Calu3 (cell line): ENCODE measurements at places on chromosomes 5 and 9. TPM values are rescaled to one million over a fixed set of nuclear protein-coding genes. Genes with fewer than 3 reads are reported as not detected.

GRCh38 chr9:71820403-71820921 is 52.1 kb upstream of the CEMIP2 start:
- no peaks in the 10 kb centered on the region for H3K27me3 ChIP-seq
- H3K4me1 ChIP-seq: peaks cover 27% of the 10 kb centered on the region
- H3K27ac ChIP-seq: no peak overlapping the region
- H3K36me3 ChIP-seq: no peaks in the 10 kb centered on the region
- no peak overlapping the region for H3K4me3 ChIP-seq
- DNase-seq: no peak

DNA sequence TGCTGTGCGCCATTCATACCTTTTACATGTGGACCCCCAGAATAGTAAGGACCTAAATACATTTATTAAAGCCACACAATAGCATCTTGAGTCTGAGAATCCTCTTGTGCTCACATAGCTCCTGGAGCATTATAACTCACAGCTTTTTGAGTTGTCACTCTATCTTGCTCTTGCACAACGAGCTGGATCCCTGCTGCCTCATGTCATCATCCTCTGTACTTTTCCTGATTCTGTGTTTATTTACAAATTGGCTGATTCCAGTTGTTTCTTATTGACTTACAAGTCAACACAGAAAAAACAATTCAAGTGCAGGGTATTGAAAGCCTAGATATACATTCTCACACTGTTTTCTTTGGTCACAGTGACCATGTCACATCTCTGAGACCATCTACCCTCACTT is 112.9 kb downstream of the SLC1A3 start:
- no peak for DNase-seq
- H3K4me1 ChIP-seq: peaks cover 8% of the 10 kb centered on the region
- H3K36me3 ChIP-seq: no peaks in the 10 kb centered on the region

GRCh38 chr5:75616971-75617621 is 5.8 kb downstream of the ANKDD1B start:
- no peak overlapping the region for H3K27ac ChIP-seq
- H3K4me3 ChIP-seq: no peak overlapping the region
- H3K36me3 ChIP-seq: no peaks in the 10 kb centered on the region
- H3K27me3 ChIP-seq: no peaks in the 10 kb centered on the region

DNA sequence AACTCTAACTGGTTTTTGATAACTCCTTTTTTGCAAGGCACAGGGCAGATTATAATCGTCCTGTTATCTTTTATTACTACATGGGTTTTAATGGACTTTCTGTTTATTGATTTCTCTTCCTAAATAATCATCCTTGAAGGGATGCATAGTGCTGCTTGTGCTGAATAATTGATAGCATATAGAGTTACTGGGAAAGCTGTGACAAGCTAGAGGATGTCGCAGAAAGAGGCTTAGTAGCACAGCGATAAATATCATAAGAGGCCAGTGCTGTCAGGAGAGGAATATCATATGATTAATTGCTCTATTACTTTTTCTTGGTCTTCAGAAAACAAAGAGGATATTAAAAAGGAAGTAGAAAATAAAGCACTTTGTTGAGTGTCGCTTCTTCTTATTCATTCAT is 1007.1 kb upstream of the ACO1 start:
- no peak overlapping the region for H3K27ac ChIP-seq
- H3K4me1 ChIP-seq: no peaks in the 10 kb centered on the region
- H3K27me3 ChIP-seq: no peaks in the 10 kb centered on the region

- H3K36me3 ChIP-seq: no peaks in the 10 kb centered on the region
- no peak overlapping the region for H3K27ac ChIP-seq
- no peaks in the 10 kb centered on the region for H3K27me3 ChIP-seq
- peaks cover 9% of the 10 kb centered on the region for H3K4me1 ChIP-seq
These were observed 77.0 kb downstream of the ANKRD55 start for GRCh38 chr5:56155992-56156584.

GRCh38 chr5:143174714-143175398 is 228.6 kb downstream of the NR3C1 start:
- H3K4me1 ChIP-seq: peaks cover 9% of the 10 kb centered on the region
- H3K27ac ChIP-seq: no peak overlapping the region
- H3K27me3 ChIP-seq: no peaks in the 10 kb centered on the region
- H3K4me3 ChIP-seq: no peak overlapping the region

DNA sequence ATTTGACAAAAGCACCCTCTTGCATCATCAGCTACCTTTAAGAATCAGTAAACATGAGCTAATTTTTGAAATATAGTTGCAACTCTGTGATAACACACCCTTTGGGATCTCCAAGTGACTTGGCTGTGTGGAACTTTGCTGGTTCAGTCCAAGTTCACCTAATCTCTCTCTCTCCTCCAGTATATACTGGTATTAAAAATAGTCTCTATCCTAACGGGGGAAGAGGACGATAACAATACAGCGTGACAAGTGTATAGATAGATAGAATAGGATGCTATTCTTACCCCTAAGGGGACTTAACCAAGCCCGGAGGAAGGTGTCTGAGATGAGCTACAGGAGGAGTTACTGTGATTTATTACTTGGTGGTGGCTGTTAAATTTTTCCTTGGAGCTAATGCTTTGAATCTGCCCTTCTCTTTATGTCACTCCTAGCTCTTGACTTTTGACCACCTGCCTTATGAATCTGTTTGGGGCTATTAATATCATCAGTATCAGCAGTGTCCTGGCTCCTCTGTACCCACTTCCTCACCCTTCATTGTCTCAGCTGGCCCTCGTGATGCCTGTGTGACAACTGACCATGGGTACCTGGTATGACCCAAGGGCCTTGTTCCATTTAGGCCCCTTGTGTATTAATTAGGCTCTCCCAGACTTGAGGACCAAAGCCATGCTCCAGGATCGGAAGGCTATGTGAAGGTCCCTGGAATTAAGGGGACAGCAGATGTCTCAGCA is 223.9 kb downstream of the SREK1 start:
- no peaks in the 10 kb centered on the region for H3K4me1 ChIP-seq
- H3K27ac ChIP-seq: no peak overlapping the region
- H3K27me3 ChIP-seq: peaks cover 92% of the 10 kb centered on the region

GRCh38 chr5:162503796-162504195 is 436.2 kb downstream of the GABRG2 start:
- no peaks in the 10 kb centered on the region for H3K4me1 ChIP-seq
- no peaks in the 10 kb centered on the region for H3K36me3 ChIP-seq
- no peaks in the 10 kb centered on the region for H3K27me3 ChIP-seq
- H3K27ac ChIP-seq: no peak overlapping the region
- H3K4me3 ChIP-seq: no peak overlapping the region

DNA sequence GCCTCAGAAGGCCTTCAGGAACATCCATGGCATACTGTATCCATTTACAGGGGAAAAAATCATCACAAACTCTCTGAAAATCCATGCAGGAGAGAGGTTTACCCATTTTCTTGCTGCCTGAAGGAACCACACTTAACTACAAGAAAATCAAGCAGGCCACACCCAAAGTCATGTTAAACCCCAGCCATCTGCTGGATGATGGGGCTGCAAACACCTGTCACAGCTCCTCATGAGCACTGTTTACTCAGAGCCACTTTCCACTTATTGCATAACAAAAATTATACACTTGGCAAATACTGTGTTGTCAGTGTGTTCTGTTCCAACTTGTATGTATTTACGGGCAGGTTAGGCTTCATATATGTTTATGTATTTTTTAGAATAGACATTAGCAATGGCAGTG is 35.8 kb downstream of the PPIC start:
- no peak overlapping the region for H3K4me3 ChIP-seq
- H3K27me3 ChIP-seq: no peaks in the 10 kb centered on the region
- no peaks in the 10 kb centered on the region for H3K4me1 ChIP-seq
- no peak overlapping the region for H3K27ac ChIP-seq

DNA sequence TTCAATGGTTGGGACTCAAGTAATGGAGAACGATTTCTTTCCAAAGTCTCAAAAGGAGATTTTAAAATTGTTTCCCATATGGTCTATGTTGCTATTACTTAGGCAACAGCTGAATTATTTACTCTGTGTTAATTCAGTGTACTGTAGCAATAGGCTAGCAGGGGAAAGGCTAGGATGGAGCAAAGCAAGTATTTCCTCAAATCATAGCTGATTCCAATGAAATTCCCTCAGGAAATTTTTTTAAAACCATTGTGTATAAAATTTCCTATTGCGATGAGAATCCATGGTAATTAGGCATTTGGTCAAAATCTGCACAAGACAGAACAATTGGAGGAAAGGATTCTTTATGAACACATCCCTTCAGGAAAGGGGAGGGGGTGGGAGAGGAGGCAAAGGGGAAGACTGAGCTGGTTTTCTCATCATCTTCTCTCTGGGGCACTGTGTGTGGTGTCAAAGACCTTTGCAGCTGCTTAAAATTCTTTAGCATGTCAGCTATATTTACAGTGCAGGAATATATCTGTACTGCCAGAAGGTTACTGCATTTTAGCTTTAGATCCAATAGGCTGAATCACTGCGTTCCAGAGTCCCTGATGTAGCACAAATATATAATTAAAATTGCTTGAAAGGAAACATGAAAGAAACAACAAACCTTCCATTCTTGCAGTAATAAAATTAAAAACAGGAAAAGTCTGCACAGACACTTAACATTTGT is 95.3 kb downstream of the ZNF608 start:
- H3K36me3 ChIP-seq: peaks cover 22% of the 10 kb centered on the region
- no peak for DNase-seq
- peaks cover 60% of the 10 kb centered on the region for H3K4me1 ChIP-seq
- peak overlapping the region; percentile 83 for H3K27ac ChIP-seq
- H3K27me3 ChIP-seq: no peaks in the 10 kb centered on the region
- H3K4me3 ChIP-seq: peak overlapping the region; percentile 92

GRCh38 chr9:105967797-105968196 is 273.5 kb downstream of the TMEM38B start:
- H3K27me3 ChIP-seq: no peaks in the 10 kb centered on the region
- H3K36me3 ChIP-seq: no peaks in the 10 kb centered on the region
- H3K27ac ChIP-seq: no peak overlapping the region
- DNase-seq: no peak
- no peak overlapping the region for H3K4me3 ChIP-seq
- H3K4me1 ChIP-seq: no peaks in the 10 kb centered on the region

- no peaks in the 10 kb centered on the region for H3K4me1 ChIP-seq
- no peaks in the 10 kb centered on the region for H3K27me3 ChIP-seq
- no peak overlapping the region for H3K4me3 ChIP-seq
- H3K36me3 ChIP-seq: peaks cover 5% of the 10 kb centered on the region
- DNase-seq: no peak
These were observed 286.1 kb upstream of the IRX1 start for GRCh38 chr5:3309538-3309937.

GRCh38 chr9:122302237-122303093 is 37.8 kb downstream of the MRRF start:
- H3K36me3 ChIP-seq: peaks cover 9% of the 10 kb centered on the region
- no peaks in the 10 kb centered on the region for H3K27me3 ChIP-seq
- H3K4me1 ChIP-seq: peaks cover 14% of the 10 kb centered on the region
- no peak overlapping the region for H3K27ac ChIP-seq
- no peak overlapping the region for H3K4me3 ChIP-seq
- DNase-seq: no peak

DNA sequence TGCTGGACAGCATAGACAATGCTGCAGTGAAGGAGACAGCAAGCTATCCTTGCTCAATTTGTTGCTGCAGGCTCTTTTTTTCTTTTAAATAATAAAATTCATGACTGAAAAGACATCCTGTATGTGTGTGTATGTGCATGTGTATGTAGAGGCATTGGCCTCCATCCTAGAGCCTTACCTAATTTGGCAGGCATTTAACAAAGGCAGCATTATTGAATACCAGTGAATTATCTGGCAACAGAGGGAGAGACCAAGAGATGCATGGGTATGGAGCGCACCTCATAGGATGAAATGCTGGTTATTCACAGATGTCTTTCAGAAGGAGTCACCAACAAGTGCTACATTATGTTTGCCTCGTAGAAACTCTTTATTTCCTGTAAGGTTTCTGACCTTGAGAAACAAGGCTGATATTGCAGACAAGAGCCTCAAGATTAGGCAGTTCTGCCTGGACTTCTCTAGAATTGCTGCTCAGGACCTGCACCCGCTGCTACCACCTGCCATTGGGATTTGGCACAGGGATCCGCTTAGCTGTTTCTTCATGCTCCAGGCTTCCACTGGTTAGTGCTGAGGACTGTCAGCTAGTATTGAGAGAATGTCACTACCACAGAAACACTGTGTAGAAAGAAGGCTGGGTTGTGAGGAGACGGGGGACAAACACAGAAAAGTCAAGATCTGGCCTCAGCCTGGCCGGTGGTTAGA is 247.7 kb upstream of the RFX3 start:
- DNase-seq: no peak
- H3K4me3 ChIP-seq: no peak overlapping the region
- H3K27me3 ChIP-seq: no peaks in the 10 kb centered on the region
- H3K36me3 ChIP-seq: no peaks in the 10 kb centered on the region

DNA sequence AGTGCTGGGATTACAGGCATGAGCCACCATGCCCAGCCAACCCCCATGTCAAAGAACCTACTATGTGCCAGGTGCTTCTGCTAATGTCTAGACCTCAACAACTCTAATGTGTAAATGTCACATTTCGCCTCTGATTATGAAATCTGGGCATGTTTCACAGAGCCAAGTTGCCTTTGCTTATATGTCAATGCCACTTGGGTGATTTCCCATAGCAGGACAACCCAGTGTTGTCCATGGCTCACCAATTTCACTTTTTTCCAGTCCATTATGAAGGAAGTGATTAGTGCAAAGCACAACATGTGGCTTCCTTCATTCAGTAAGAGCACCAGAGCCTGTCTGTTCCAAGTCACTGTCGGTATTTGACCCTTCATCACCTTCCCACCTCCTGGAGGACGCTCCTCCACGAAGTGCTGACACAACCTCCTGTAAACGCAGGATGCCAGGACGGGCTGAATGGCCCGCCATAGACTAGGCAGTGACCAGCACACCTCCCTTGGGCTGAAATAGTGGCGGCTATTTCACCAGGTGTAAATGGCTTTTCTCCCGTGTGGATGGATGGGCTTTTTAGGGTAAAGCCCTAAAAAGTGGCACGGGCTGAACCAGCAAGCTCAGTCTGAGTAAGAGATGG is 962 bp upstream of the PKN3 start:
- no peaks in the 10 kb centered on the region for H3K4me1 ChIP-seq
- H3K4me3 ChIP-seq: no peak overlapping the region
- no peak overlapping the region for H3K27ac ChIP-seq
- no peaks in the 10 kb centered on the region for H3K27me3 ChIP-seq
- H3K36me3 ChIP-seq: peaks cover 24% of the 10 kb centered on the region

DNA sequence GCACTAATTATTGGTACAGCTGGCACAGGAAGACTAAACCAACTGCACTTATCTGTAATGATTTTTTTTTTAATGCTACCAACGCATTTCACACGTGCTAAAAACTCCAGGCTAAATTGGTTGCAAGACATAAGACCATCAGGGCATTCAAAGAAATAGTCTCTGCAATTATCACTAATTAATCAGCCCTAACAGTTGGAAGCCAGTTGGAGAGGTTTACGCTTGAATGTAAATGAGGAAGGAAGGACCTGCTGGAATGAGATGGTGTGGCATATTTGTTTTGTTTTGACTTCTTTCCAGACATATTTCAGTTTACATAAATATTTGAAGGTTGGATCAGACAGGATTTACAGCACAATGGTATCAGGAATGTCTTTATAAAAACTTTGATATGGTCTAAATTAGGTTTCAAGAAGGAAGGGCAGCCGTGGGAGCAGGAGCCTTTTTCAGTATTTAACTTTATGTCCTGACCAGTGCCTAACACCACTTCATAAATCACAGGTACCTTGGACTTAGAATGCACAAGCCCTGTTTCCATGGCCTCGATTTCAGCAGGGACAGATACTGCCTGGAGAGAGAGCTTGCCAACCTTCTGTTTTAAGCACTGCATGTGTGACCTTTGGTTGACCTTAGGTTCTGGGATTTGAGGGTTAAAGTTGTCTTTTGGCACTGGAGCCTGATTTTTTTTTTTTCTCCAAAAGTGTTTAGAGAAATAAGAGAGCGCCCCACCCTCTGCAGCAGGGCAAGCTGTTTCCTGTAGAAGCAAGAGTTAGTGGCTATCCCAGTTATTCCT is 199.8 kb upstream of the MAP3K1 start:
- no peak overlapping the region for H3K4me3 ChIP-seq
- no peaks in the 10 kb centered on the region for H3K36me3 ChIP-seq
- DNase-seq: no peak

INSL6 gene
- total RNA-seq: not detected in 2 replicates

IFNA21 gene
- total RNA-seq: not detected in 2 replicates

PAEP gene
- 0.45 TPM in 1 of 2 replicates, not detected in the other for total RNA-seq

MLANA gene
- total RNA-seq: not detected in 2 replicates

SLC36A3 gene
- not detected in 2 replicates for total RNA-seq
